ENCODE measurements at places on chromosomes 3 and 15. TPM values are rescaled to one million over a fixed set of nuclear protein-coding genes. Genes with fewer than 3 reads are reported as not detected.

DNA sequence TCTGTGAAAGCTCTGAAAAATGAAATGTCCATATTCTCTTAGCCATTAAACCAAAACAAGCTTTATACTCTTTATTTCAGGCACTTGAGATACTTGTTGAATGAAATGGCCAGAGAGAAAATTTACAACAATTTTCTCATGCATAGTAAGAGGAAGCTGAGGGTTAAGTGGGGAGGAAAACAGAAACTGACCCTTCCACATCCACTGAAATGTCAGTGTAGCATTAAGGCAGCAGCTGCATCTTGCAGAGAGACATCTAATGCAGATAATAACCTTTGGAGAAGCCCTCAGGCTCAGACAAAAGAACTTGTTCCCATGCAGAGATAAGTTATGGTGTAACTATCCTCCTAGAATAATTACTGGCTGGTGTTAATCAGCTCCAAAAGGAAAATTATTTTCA is 34.0 kb downstream of the ZDHHC23 start:
- DNase-seq = no peak

DNA sequence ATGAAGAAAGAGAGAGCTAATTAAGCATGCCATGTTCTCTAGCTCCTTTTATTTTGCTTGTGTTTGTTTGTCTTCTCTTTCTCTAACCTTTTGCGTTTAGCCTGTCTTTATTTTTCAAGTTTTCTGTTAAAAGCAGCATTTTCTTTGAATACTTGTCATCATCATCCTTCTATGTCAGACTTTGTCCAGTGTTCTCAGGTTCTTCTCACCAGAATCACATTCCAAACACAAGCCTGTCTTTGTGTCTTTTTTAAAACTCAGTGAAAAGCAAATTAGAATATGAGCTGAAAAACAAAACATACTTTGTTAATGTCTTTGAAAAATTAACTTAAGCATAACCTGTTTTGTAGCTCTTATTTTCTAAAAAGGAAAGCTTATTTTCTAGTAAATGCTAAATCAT is 62.4 kb downstream of the LEKR1 start:
- no peak for DNase-seq

CFAP100 gene
- polyA plus RNA-seq = 0.27 TPM

DNA sequence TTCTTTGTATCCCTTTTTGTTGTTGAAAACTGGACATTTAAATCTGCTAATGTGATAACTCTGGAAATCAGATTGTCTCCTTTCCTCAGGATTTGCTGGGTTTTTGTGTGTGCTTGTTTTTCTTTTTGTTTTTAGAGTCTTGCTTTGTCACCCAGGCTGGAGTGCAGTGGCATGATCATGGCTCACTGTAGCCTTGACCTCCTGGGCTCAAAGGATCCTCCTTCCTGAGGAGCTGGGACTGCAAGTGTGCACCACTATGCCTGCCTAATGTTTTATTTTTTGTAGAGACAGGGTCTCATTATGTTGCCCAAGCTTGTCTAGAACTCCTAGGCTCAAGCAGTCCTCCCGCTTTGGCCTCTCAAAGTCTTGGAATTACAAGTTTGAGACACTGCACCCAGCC is 44.6 kb upstream of the IL20RB start:
- DNase-seq = no peak

DNAJB8 gene
- polyA plus RNA-seq = not detected

DNA sequence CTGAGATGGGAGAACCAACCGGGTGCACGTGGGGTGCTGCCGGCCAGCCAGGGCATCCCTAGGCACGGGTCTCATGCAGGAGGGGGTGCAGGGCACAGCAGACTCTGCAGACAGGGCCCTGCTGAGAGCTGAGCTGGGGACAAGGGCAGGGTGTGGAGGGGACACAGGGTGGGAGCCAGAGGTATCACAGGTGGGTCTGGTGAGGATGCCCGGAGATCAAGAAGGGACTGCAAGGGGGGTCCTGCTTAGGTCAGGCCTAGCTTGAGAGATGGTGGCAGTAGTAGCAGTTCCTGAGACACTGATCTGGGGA is 39.5 kb upstream of the PRR23E start:
- DNase-seq = no peak

GRCh38 chr15:71044006-71044405 is 71.3 kb upstream of the THSD4 start:
- no peak for DNase-seq

C3orf85 gene
- not detected for polyA plus RNA-seq
